T1000 (cell line): ENCODE measurements at places on chromosomes 11 and 22.
A peak's percentile ranks its signal among the peaks of the same experiment; 100 is the strongest.

DNA sequence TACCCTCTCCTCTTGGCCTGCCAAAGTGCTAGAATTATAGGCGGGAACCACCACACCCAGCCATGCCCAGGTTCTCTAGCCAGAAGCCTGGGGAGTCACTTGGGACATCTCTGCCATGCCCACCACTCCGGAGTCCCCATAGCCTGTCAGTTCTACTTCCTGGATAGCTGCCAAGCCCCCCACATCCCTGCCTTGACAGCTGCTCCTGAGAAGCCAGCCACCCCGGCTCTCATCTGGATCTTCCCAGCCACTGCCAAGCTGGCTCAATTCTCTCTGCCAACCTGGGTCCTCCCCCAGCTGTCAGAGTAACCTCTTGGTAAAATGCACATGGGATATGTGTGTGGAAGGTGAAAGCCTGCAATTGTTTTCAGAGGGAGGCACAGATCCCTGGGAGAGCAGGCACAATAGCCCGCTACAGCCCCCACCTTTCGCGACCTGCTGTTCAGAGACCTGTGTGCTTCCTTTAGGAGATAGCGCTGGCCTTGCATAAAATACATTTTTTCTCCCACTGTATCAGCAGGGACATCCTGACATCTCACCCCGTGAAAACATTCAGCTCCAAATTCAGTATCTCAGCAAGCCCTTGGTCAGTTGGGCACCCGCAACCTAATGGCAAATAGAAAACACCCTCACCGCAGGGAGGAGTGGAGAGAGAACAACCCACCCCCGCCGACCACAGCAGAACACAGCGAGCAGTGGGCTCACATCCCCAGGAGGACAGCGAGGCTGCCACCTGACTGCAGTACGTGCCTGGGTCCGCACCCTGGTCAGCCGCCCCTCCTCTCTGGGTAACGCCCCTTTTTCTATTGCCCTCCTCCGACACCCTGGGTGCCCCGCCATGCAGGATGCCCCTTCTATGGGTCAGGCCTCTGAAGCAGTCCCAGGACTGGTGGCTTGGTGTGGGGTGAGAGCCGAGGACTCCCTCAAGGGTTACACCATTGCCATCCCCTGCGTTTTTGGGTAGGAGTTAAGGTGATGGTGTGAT lies 1342.2 kb downstream of the BRD1 start:
- no peak for DNase-seq

DNA sequence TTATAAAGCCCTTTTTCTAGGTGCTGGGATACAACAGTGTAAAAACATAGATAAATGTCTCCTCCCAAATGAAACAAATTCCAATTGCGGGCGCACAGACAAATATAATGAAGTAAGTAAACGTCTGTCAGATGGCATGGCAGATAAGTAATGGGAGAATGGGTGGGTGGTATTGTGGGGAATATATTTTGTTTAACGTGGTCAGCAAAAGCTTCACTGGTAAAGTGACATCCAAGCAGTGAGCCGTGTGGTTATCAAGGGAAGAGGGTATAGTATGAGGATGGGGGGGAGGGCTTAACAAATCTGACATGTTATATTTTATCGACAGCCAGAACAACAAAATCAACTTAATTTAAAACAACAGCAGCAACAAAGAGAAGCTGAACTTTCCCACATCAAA lies 1.2 kb downstream of the SVIP start:
- no peak for DNase-seq

GRCh38 chr11:73578592-73579185 lies 19.2 kb downstream of the FAM168A start:
- no peak for DNase-seq

- DNase-seq: no peak
Measured at GRCh38 chr22:37334461-37334858, 52.2 kb downstream of the CYTH4 start.

GRCh38 chr11:728901-729491 lies 18.3 kb upstream of the TALDO1 start:
- no peak for DNase-seq

DNA sequence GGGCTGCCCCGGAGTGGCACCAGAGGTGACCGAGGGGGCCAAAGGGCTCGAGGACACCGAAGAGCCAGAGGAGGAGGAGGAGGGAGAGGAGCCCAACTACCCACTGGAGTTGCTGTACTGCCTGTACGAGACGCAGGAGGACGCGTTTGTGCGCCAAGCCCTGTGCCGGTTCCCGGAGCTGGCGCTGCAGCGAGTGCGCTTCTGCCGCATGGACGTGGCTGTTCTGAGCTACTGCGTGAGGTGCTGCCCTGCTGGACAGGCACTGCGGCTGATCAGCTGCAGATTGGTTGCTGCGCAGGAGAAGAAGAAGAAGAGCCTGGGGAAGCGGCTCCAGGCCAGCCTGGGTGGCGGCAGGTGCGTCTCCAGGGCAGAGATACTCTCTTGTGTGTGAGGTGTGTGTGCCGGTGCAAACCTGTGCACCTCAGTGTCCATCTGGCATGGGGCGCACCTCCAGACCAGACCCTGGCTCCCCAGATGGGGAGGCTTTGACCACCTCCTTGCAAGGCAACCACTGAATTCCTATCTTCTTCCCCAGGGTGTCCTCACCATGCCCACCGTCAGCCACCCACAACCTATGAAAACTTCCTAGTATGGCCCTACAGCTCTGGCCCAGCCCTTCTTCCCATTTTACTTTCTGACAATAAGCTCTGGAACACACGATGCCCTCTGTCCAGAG lies 3.4 kb downstream of the NLRP6 start:
- DNase-seq: no peak

GRCh38 chr11:363948-364761 lies 5.1 kb upstream of the B4GALNT4 start:
- no peak for DNase-seq

DNA sequence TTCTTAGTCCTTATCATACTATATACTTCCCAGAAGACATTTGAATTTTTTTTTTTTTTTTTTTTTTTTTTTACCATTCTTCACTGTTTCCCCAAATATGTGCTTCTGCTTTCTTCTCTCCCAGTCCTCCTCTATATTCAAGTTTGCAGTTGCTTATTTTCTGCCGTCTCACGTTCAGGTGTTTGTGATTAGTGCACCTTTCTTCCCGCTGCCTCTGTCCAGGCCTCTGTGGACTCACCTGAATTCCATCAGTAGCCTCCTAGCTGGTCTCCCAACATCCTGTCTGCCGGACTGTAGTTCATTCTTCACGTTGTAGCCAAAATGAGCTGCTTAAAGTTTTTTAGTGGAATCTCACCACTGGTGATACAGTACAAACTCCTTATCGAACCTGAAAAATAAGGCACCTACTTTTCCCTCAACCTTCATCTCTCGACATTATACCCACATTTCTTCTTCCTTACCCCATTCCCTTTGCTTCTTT lies 795 bp upstream of the MSANTD4 start:
- DNase-seq: no peak

DNA sequence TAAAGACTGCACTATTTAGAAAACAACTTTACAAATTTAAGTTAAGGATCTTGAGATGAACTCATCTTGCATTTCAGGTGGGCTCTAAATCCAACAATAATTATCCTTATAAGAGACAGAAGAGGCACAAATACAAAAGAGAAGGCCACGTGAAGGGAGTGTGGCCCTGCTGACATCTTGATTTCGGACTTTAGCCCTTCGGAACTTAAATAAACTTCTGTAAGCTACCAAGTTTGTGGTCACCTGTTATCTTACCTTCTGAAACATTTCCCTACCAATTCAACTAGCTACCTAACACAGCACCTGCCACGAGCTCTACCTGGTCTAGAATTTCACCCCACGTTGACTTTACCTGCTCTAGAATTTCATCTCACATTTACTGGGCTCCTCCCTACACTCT lies 42.9 kb upstream of the ARHGAP32 start:
- DNase-seq: no peak

DNA sequence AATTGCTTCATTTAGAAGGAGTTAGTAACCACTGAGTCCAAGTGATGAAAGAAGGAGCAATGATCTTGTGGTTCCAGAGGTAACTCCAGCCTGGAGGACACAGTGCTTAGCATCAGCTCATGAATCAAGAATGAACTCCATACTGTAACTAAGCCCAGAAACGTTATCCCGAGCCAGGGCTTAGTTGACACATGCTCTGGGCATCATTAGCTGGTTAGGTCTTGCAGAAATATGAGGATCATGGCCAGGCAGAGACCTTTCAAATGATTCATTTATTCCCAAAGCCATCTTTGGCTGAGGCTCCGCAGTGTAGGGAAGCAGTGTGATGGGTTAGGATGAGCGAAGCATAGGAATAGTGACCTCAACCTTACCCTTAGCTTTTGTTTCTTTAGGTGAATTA lies 277.4 kb downstream of the FAM76B start:
- DNase-seq: no peak

GRCh38 chr11:83642500-83642899 lies 356.3 kb upstream of the CCDC90B start:
- no peak for DNase-seq

- no peak for DNase-seq
Measured at GRCh38 chr11:102383839-102384238, 36.8 kb downstream of the BIRC2 start.

DNA sequence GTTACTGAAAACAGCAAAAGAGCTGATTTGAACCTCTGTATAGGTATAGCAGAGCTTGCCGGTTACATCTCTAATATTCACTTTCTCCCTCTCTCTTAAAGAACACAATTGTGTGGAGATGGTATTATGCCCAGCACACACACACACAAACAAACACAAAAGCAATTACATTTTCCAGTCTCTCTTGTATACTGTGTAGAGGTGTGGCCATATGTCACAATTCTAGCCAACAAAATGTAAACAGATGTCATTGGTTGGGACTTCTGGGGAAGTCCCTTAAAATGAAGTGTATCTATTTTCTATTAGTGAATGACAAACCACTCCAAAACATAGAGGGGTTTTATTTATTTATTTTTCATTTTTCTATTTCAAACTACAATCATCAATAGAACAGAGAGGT lies 12.8 kb downstream of the KCTD14 start:
- DNase-seq: no peak

DNA sequence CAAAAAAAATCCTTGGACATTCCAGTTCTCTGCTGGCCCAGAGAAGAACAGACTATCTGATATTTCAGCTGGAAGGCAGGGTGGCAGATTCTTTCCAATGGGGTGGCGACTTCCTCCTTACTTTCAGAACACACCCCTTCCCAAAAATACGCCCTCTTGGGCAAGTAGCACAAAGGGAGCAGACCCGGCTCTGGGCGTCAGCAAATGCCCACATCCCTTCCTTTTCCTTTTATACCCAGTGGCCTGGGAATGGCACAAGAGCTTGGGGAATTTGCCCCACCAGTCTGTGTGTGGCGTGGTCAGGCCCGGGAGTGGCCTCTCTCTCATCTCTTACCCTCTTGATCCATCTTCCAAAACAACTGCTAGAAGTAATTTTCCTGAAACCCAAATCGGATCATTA lies 33.0 kb upstream of the NUP160 start:
- no peak for DNase-seq

DNA sequence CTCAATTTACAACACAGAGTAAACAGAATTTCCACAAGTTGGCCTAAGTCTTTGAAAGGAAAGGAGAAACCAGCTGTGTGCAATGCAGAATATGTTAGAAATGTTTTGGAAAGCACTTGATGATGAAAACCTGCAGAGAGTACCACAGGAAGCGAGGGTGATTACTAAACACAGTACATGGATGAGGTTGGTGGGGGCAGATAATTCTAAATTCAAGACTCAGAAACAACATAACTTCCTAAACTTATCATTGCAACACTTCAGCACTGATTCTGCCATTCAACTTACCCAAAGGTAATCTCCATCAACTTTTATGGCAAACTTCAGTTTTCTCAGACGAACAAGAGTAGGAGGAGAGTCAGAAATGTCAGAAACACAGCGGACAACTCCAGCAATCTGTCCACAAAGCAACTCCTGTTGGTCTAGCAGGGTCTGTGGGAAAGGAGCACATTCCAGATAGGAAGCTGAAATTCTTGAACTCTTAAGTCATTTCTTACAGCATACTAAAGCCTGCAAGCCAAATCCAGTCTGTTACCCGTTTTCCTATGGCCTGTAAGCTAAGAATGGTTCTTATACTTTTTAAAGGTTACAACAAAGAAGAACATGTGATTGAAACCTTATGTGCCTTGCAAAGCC lies 6.8 kb downstream of the HPS4 start:
- DNase-seq: no peak

DNA sequence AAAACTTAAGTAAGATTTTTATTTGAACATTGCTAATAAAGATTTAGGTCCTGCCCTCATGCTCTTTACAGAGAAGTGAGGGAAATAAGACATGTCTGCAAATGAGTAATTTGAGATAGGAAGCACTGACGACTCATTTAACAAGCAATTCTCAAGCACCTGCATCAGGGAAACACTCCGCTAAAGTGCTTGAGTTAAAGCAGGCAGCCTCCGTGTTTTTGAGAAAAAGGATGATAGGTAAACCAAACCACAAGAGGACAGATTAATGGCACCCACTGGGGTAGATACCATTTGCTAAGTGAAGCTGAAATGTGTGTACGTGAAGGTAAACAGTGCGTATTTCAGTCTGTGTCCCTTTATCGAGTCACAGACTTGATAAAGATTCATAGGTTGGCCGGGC lies 184.6 kb upstream of the CARD18 start:
- DNase-seq: no peak

- DNase-seq: no peak
Measured at GRCh38 chr11:122593473-122594420, 61.8 kb upstream of the UBASH3B start.

GRCh38 chr22:33652615-33653014 lies 267.7 kb downstream of the LARGE1 start:
- DNase-seq: peak; percentile 29

GRCh38 chr22:30574997-30575671 lies 669 bp upstream of the GAL3ST1 start:
- no peak for DNase-seq

- no peak for DNase-seq
Measured at GRCh38 chr11:74520316-74520715, 26.8 kb upstream of the LIPT2 start.

DNA sequence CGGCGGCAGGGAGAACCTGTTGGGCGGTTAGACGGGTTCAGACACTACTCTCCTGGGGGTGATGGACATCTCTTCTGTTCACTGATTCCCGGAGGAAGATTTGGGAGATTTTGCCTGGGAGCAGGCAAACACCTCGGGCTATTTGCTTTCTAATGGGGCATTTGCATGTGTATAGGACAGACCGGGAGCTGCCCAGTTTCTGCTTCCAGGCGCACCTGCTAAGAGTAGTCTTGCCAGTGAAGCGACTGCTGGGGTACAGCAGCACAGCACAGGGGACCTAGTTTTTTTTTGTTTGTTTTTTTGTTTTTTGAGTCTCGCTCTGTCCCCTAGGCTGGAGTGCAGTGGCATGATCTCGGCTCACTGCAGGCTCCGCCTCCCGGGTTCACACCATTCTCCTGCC lies 6.8 kb upstream of the H19 start:
- no peak for DNase-seq
